ENCODE measurements at places on chromosomes 3 and 15.

- no peak for DNase-seq
These were observed 436.4 kb upstream of the GOLIM4 start for GRCh38 chr3:168532135-168532534.

GRCh38 chr3:189014526-189014925, 157.2 kb upstream of the TPRG1 start:
- no peak for DNase-seq

DNA sequence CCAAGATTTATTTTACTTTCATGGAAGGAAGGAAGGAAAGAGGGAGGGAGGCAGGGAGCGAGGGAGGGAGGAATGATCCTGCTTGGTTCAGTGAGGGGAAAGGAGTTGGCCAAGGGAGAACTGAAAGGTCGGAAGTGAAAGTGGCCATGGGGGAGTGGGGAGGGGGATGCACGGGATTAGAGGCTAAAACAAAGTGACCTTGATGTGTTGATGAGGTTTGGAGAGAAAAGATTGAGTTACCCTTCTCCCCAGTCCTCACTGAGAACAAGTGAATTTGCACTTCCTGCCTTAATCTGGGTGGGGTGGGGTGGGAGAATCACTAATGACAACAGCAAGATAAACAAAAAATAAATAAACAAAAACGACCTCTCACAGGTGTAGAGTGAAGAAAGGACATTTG, 212.0 kb upstream of the TLE3 start:
- no peak for DNase-seq

GRCh38 chr15:62404194-62404985, 239.3 kb upstream of the C2CD4B start:
- DNase-seq, result no peak

DNA sequence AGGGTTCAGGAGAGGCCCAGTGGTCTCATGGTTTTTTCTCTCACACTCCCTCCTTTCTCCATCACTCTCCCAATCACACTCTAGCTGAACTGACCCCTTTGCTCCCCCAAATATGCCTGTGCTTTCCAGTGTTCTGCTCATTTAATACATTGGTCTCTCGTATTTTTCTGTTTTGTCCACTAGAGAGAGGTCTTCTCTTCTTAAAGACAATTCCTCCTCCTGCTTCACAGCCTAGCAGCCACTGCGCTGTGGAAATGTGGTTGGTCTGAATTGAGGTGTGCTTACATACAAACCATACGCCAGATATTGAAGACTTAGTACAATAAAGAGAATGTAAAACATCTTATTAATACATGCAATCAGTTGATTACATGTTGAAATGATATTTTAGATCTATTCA, 60.6 kb upstream of the XCR1 start:
- no peak for DNase-seq

DNA sequence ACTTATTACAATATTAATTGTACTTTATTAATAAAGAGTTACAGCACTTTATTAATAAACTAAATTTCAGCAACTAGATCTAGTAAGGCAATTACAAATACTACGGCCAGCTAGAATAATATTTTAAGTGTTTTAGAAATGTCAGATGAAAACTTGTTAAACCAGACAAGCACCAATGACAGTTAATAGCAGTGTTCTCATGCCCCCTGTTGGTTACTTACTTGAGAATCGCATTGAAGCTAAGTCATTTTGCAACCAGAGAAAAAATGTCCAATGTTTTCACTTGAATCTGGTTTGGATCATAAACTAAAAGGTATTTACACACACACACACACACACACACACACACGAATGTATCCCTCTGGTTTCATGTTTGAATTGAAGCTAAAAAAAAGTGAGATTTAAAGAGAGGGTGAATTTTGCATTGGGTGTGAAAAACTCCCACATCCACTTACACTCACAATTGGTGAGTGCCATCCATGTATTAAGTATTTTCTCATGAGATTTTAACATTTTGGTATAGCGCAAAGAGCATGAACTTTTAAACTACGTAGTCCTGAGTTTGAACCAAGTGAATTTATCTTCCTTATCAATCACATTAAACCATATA, 347.7 kb downstream of the ZBBX start:
- DNase-seq, result no peak

DNA sequence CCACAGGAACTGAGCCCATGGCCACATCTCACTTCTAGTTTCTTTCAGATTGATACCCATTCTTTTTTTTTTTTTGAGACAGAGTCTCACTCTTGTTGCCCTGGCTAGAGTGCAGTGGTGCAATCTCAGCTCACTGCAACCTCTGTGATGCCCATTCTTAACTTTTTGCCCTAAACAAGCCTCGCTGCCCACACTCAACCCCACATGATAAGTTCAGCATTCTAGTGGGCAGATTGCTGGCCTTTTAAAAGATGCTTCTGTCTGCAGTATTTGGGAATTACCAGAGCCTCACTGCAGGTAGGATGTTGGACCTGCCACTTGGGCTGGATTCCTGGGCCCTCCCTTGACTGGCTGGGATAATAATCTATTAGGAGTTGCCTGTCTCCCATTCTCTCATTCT, 51.0 kb downstream of the TRANK1 start:
- no peak for DNase-seq

DNA sequence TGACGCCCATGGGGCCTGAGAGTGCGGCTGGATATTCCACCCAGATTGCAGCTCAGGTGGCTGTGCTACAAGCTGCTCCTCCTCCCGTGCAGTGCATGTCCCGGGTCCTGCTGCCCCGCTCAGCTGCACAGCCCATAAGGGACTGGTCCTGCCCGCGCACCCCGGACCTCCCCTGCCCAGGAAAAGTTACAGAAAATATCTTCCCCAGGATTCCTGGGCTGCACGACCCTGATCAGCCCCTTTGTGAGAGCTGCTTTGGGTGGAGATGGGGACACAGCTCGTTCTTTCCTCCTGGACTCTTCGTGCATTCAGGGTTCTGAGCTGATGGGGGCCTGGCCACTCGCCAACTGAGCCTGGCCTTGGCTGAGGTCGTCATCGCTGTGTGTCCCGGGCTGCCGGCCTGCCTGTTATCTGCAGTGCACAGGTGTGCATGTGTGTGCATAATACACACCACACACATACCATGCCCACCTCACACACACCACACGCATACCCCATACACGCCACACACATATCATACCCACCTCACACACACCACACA, 28.8 kb downstream of the APBA2 start:
- peak; percentile 52 for DNase-seq

DNA sequence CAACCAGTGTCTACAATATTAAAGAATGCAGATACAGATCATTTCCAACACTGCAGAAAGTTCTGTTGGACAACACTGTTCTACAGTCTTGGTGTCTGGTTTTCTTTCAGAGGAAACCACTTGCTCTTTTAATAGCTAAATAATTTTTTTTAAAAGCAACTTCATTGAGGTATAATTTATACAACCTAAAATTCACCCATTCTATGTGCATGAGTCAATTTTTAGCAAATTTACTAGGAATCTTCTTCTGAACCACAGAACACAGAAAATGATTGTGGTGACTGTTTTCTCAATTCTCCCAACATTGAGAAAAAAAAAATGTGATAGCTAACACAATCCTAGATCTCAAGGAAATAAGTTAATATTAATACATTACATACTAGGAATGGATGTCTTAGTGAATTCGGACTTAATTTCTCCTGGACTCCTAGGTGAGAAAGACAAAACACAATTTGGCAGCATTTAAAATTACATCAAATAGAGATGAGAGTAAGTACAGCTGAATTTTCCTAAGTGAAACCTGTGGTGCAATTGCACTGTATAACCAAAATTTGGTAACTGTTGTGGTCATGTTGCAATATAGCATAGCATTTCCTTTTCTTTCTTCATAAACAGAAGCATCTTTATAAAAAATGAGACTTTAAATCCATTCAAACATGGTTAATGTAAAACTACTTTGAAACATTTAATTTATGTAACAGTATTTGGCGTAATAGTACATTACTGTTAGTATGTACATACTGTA, 15.3 kb upstream of the PLCL2 start:
- no peak for DNase-seq

DNA sequence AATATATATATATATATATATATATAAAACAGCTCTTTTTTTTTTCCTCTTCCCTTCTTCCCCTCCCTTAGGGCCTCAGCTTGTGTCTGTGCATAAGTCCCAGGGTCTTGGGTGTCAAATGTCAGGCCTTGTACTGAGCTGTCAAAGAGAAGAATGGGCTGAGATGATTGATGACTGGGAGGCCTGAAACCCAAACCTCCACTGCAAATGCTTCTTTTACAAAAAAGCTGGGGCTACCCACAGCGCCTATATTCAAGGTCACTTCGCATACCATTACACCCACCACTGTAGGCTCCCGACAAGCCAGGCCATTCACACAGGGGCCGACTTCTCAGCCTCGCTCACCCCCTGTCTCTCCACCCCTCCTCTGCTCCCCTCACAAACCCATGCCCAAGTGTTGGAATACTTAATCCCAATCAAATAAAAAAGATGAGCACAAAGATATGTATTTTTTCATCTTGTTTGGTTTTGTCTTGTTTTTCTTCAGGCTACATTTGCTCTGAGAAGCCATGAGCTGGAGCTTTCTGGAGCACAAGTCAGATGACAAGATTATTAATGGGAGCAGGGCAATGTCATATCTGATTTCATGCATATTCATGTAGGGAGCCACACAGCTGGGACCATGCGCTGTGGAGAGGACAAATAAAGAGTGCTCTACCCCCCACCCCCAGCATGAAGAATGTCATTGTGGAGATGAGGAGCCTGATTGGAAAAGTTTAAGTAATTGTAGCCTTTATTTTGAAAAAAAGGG, 614.4 kb upstream of the NR2F2 start:
- no peak for DNase-seq

DNA sequence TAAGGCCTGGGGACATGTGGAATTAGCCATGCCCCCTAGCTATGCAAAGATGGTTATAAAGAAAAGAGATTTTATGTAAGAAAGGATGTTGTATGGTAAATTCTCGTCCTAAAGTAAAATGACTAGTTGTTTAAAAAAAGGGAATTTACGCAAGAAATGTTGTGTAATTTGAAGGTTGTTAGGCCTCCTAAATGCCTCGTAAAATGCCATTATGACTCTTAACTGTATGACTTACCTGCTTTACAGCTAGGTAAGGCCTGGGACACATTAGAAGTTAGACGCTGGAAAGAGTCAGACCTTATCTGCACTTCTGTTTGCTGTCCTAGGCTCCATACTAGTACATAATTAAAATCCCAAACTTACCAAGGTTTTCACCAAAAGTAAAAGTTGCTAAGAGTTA, 17.5 kb upstream of the HHATL start:
- no peak for DNase-seq

GRCh38 chr3:158167737-158168557, 58.1 kb downstream of the RSRC1 start:
- DNase-seq, result no peak

DNA sequence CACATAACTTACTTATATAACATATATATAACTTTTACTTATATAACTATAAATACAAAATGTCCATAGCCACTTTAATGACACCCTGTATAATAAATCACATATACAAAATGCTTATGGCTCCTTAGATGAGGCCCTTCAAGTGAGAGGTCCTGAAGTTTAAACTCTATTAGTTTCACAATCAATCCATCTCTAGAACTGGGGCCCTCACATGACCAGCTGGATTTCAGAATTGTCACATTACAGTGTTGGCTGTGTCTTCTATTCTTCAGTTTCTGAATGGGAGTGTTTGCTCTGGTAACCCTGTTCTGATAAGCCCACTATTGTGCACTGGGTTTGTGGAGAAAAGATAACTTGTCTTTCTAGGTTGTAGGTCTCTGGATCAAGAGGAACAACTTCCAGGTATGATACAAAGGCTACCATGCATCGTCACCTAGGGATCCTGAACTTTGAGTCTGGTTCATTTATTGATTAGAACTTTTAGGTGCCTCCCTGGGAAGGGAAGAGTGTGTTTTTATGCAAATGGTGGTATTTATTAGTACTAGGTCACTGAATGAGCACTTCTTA, 107.9 kb downstream of the DNAH12 start:
- no peak for DNase-seq

GRCh38 chr3:160398820-160399124, 253 bp downstream of the IFT80 start:
- no peak for DNase-seq

DNA sequence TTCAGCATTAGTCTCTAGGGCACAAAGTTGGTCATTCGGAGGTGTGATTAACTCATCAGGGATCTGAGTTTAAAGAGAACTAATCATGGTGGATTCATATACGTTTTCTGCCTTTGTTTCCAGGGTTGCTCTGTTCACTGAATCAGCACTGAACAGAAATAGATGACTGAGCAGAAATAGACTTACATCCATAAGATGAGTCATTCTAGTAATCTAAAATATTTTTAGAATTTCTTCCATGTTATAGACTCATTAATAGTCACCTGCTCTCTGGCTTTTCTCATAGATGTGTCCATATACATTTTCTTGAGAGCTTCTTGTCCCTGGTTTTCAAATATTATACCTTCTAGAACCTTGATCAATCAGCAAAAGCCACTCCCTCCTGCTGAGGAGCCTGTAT, 837.6 kb upstream of the DPPA4 start:
- DNase-seq, result no peak

- DNase-seq, result no peak
These were observed 44.1 kb upstream of the TJP1 start for GRCh38 chr15:29866337-29866736.

DNA sequence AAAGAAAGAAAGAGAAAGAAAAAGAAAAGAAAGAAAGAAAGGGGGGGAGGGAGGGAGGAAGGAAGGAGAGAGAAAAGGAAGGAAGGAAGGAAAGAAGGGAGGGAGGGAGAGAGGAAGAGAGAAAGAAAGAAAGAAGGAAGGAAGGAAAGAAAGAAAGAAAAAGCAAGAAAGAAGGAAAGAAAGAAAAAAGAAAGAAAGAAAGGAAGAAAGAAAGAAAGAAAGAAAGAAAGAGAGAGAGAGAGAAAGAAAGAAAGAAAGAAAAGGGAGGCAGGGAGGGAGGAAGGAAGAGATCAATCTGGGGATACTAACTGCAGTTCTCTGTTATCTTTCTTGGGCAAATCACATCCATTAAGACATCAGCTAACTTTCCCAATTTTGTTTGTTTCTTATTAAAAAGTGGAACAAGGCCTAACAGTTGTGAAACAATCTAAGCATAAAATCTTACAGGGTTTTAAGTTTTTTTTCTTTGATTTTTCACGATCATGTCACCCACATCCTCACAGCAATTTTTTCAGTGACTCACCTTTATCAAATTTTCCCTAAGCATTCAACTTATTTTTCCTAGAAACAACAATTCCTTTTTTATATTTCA, 36.8 kb downstream of the TBC1D2B start:
- DNase-seq, result no peak
